ENCODE measurements at places on chromosomes 2 and 18. TPM values are rescaled to one million over a fixed set of nuclear protein-coding genes. Genes with fewer than 3 reads are reported as not detected.

- no peak for DNase-seq
Observed at GRCh38 chr2:171226461-171226860, 65.8 kb upstream of the TLK1 start.

DNA sequence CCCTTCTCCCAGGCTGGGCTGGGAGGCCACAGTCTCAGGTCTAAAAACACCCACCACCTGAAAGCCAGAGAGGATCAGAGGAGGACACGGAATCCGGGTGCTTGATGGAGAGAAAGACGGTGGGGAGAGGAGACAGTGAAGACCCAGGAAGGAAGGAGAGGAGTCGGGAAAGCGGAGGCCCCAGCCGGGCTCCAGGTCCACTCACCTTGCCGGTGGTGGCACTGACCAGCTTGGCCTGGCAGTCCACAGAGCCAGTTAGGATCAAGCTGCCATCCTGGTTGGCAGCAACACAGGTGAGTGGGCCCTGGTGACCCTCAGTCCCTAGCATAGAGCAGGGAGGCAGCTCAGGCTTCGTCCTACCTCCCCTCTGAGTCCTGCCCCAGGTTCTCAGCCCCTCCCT, 4.3 kb downstream of the AAMP start:
- no peak for DNase-seq

GRCh38 chr2:10016001-10016801, 27.1 kb upstream of the KLF11 start:
- no peak for DNase-seq

DNA sequence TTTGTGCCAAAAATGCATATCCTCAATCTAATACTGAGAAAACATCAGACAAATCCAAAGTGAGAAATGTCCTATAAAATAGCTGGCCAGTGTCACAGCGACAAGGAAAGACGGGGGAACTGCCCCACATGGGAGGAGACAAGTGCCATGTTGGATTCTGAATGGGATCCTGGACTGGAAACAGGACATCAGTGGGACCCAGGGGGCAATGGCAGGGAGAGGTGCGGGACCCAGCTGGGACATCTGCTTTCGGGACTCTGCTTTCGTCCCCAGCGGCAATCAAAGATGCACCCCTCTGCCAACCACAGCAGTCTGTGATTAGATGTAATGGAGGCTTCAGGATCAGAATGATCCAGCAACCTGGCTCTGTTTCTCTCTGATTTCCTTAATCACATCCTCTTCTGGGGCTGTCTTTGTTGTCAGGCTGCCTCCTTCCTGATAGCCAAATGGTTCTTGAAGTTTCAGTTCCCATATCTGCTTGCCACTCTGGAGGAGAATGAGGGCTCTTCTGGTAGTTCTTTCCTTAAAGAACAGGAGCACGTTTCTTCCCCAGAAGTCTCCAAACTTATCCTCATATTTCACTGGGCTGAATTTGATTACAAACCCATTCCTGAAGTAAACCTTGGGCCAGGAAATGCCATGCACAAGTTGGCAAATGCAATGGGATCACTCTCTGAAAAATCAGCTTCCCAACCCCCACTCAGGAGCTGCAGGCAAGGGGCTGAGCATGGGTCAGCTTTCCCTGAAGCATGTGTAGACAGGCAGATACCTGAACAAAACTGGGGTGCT, 13.6 kb upstream of the PROC start:
- DNase-seq: no peak

DNA sequence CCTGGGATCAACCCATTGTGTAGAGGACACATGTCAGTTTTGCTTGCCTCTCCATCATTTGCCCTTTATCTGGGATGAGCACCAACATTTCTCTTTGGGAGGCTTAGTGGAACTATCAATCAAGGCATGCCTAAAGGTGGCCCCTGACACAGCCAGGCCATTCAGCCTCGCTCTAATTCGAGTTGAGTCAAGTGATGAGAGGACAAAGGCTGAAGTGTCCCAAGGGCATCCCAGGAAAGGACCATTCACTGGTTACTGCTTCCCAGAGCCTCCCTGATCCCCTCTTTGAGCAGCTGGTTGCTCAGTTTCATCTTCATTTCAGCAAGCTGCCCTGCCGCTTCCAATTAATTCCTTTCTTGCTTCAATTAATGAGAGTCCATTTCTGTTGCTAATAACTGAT, 63.5 kb downstream of the DNER start:
- no peak for DNase-seq

- peak; percentile 65 for DNase-seq
Observed at GRCh38 chr18:49768051-49768391, 45.3 kb downstream of the ACAA2 start.

DNA sequence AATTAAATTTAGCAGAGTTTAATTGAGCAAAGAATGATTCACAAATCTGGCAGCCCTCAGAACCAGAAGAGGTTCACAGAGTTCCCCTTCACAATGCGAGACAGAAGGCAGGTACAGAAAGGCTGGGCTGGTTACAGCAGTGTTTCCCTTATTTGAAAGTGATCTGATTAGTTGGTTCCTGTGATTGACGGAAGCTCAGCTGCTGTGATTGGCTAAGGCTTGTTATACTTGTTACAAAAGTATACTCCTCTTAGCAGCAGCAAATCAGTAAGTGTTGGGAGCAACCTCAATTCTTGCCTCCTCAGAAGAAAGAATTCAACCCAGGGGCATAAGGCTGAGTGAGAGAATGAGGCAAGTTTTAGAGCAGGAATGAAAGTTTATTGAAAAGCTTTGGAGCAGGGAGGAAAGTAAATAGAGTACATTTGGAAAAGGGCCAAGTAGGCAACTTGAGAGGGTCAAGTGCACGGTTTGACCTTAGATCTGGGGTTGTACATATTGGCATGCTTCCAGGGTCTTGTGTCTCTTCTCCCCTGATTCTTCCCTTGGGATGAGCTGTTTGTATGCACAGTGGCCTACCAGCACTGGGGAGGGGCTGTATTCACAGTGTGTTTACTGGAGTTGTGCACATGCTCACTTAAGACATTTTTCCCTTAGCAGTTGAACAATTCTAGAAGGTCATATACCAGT, 431.8 kb upstream of the RAB12 start:
- peak; percentile 17 for DNase-seq

DNA sequence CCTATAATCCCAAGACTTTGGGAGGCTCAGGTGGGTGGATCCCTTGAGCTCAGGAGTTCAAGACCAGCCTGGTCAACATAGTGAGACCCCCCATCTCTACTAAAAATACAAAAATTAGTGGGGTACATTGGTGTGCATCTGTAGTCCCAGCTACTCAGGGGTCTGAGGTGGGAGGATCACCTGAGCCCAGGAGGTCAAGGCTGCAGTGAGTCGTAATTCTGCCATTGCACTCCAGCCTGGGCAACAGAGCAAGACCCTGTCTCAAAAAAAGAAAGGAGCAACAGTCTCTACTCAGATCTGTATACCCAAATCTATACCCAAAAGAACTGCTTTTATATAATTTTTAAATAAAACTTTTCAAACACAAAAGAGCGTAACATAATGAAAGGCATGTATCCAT, 5.5 kb upstream of the HSBP1L1 start:
- DNase-seq: no peak

DSG4 gene
- polyA plus RNA-seq: not detected
